Tibial nerve (tissue), 4 donors: ENCODE measurements at places on chromosomes 2 and 18.
A peak's percentile ranks its signal among the peaks of the same experiment; 100 is the strongest.

- DNase-seq, result no peak
These were observed 16.3 kb downstream of the DTNA start for GRCh38 chr18:34726286-34727004.

DNA sequence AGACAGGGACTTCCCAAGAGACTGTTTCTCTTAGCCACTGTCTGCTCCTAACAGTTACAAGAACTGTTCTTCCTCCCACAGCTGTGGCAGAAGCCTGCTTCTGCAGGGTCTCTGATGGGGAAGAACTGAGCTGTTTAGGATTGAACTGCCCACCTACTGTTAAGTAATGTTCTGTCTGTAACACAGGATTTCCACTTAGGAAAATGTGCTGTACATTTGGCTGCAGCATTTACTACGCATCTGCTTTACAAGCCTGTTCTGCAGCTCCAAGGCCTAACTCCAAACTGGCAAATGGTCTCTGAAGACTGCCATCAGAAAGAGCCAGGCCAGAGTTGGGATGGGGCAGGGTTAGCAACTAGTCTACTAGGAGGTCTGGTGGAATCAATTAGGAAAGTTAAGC, 87.8 kb upstream of the UPP2 start:
- DNase-seq, result no peak

DNA sequence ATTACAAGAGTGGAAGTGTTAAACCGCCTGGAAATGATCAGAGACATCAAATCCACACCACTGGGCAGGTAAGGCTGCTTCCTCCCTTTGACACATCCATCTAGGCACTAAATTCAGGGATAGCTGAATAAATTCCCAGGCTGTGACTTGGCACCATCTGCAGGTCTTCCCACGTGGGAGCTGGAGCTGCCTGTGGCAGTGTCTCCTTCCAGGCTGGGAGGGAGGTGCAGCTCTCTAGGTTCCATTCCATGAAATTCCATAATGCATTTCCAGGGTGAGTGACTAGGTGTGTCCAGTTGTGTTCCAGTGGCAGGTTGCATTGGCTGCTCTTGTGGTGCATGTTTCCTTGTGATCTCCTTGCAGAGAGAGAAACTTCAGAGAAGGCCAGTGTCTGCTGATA, 188.9 kb upstream of the CXCR4 start:
- DNase-seq, result no peak

DNA sequence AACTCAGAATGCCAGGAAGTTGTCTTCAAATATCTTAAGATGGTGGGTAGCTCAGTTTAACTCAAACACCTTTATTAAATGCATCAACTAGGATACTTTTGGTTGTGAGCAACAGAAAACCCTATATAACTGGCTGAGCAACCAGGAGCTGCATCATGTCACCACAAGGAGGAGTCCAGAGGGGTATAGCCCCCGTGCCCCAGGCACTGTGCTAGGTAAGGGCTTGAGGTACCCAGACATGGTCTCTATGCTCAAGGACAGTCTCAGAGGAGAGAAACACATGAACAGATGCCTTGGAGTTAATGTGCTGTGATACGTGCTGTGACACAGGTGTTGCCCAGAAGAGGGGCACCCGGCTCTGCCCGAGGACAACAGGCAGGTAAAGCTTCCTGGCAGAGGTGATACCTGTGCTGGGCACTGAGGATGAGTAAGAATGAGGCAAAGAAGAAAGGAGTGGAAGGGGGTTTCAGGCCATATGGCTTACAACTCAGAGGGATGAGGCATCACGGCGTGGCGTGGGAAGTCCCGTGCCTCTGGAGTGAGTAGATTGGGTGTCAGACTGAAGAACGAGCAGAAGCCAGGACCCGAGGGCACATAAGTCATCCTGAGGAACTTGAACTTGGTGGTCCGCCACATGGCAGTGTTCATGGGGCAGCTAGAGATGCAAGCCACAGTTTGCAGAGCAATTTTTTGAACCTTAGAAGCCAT, 32.0 kb upstream of the CAB39 start:
- no peak for DNase-seq

DNA sequence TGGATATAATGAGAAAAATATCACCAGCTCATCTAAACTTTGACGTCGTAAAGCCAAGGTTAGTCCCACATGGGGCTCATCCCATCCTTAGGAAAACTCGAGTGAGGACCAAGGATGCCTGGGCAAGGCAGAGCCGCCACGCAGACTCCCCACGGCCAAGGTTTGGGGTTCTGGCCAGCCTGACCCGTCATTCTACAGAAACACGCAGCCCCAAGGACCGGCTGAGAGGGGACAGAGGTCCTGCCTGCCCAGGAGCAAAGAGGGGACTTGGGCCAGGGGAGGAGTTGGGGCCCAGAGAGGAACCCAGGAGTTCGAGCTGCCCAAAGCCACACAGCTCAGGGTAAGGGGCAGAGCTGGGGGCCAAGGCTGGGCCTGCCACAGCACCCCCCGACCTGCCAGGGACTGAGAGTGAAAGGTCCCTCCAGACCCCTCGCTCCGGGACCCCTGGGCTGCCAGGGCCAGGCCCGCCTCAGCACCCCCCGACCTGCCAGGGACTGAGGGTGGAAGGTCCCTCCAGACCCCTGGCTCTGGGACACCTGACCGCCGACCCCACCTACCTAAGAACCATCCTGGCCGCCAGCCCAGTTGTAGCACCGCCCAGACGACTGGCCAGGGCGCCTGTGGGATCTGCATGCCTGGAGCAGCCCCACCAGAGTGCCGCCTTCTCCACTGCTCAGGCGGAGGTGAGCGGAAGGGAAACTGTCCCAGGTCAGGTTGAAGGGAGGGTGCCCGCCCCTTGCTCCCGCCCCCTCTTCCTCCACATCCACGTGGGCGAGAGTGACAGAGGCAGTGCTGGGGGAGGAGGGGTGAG, at the start of gene PDCD1:
TSS of gene PDCD1 (minus strand) at position 689 of the 811 bp plus-strand sequence. CDS start at position 633, 56 bp downstream.
- DNase-seq, result no peak

DNA sequence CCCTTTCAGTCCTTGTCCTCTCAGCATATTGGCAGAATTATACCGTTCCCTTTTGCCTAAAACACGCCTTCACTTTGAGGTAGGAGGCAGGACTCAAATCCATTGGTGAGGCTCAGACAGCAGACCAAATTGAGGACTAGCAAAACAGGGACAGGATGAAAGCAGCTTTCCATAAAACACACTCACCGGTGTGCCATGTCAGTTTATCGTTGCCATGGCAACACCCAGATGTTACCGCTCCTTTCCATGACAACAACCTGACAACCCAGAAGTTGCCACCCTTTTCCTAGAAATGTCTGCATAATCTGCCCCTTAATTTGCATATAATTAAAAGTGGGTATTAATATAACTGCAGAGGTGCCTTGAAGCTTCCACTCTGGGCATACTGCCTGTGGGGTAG, 730.4 kb downstream of the METTL4 start:
- DNase-seq, result no peak

GRCh38 chr2:142840436-142840835, 37.0 kb upstream of the KYNU start:
- no peak for DNase-seq

GRCh38 chr18:44298566-44298965, 382.1 kb upstream of the SETBP1 start:
- no peak for DNase-seq

DNA sequence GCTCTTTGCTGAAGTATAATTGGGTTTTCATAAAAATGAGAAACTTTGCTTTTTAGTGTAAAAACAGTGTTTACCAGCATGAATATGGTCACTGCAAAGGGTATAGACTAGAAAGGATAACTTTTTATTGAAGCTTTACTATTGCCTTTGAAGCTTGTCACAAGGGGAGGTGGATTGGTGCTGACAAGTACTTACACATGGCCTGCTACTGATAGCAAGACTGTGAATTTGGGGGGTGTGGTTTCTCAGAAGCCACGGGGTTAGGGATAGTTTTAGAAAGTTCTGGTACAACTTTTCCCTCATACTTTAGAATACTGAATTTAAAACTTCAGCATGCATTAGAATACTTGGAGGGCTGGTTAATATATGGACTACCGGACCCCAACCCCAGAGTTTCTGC, 294.1 kb downstream of the SOCS6 start:
- DNase-seq, result no peak

GRCh38 chr2:71929482-71929772, 218.2 kb downstream of the CYP26B1 start:
- DNase-seq, result no peak

DNA sequence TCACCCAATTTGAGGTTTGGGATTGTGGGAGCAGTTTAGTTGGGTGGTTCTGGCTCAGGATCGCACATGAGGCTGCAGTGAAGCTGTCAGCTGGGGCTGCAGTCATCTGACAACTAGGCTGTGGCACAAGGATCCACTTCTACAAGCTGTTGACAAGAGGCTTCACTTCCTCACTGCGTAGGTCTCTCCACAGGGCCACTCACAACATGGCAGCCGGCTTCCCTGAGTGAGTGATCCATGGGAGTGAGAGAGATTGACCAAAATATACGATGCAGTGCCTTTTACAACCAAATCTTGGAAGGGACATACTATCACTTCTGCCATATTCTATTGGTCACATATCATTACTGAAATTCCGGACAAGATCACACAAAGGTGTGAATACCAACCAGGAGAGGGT, 187.5 kb downstream of the DLGAP1 start:
- DNase-seq, result no peak

DNA sequence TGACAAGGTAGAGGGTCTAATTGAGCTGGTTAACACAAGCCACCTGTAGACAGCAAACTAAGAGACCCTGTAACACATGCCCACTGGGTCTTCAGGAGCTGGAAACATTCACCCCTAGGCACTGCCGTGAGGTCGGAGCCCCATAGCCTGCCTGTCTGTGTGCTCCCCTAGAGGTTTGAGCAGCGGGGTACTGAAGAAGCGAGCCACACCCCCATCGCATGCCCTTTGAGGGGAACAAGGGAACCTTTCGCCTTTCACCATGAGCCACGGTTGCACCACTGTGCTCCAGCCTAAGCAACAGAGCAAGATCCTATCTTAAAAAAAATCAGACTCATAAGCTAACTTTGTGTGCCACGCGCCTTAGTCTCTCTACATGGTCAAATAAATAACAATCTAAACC, 36.2 kb upstream of the RAB27B start:
- DNase-seq, result no peak

DNA sequence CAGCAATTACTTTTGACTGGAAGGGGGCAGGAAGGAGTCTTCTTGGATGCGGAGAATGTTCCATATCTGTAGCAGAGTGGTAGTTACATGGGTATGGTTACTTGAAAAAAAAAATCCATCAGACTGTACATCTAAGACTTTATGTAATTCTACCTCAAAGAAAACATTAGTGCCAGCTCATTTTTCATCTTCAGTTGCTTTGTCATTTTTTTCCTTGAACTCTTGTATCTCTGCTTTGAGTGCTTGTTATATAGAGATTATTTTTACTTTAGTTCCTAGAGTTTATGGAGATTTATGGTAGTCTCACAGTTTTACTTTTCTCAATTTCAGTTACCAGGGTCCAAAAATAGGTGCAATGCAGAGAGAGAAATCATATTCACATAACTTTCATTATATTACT, 60.0 kb upstream of the ITSN2 start:
- no peak for DNase-seq

DNA sequence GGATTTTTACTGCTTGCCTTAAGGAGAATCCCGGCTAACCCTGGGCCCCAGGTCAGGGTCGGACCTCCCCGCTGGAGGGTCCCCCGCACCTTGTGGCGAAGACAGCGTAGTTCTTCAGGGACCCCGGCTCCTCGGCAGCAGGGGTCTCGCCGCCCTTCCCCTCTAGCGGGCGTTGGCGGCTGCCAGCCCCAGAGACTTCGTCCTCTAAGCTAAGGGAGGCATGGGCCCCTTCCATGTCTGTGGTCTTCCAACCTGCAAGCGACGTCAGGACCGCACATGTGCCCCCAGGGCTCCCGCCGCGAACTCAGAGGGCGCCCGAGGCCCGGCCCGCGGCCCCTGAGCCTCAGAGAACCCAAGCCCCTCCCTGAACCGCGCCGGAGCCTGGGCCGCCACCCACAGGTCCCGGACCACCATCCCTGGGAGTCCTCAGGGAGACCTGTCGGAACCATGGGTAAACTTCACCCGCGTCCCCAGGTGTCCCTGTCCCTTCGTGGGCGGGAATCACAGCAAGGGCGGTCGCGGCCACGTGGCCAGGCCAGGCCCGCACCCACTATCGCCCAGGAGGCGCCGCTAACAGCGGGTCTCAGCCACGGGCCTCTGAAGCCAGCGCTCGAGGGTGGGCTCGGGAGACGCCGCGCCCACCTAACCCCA, 562 bp downstream of the ANKMY1 start:
- no peak for DNase-seq

DNA sequence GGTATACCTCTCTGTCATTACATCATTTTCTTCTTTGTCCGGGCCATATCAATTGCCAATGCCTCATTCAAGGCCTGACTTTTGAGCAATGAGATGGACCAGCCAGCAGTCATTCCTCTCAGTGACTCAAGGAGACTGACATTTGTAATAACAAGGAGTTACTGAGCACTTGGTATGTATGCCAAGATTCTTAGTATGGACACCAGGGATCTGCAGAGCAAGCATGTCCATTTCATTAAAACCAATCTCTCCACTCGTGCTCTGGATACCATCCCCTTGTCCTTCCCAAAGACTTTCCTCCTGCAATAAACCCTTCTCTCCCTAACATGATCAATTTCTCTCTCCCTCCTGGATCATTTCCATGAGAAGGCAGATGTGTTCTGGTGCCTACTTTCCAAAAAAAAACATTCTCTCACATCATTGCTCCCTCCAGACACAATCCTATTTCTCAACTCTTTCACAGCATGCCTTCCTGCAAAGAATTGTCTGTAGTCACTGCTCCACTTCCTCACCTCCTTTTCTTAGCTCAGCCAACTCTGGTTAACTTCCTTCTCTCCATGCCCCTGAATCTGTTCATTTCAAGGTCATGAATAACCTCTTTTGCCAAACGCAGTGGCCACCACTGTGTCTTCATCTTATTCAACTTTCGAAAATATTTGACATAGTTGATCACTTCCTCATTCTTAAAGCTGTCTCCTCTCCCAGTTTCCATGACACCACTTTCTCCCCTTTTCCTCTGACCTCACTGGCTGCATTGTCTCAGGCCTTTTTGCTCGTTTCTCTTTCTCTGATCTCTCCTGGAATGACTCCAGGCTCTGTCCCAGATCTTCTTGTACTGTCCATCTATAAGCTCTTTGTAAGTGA, 102.8 kb upstream of the CYP1B1 start:
- peak; percentile 53 for DNase-seq

- DNase-seq, result no peak
These were observed 81.3 kb downstream of the CERKL start for GRCh38 chr2:181575650-181576025.

- no peak for DNase-seq
These were observed 118.5 kb upstream of the HDAC4 start for GRCh38 chr2:239519089-239519920.

- DNase-seq, result no peak
These were observed 366.7 kb downstream of the NUP35 start for GRCh38 chr2:183490914-183491313.

- no peak for DNase-seq
These were observed 47.6 kb upstream of the STON1 start for GRCh38 chr2:48482313-48482712.

GRCh38 chr18:41457765-41458326, 497.2 kb upstream of the PIK3C3 start:
- DNase-seq, result no peak

GRCh38 chr2:10195278-10196109, 73.0 kb downstream of the RRM2 start:
- no peak for DNase-seq

GRCh38 chr2:204258890-204259289, 286.4 kb upstream of the PARD3B start:
- no peak for DNase-seq

GRCh38 chr2:30288561-30288960, 57.2 kb downstream of the LBH start:
- DNase-seq, result no peak

GRCh38 chr2:216971593-216971992, 111.7 kb upstream of the TNP1 start:
- DNase-seq, result no peak

GRCh38 chr18:29982218-29982617, 1060.3 kb downstream of the DSC3 start:
- DNase-seq, result no peak

- no peak for DNase-seq
These were observed 20.8 kb downstream of the RBMS1 start for GRCh38 chr2:160472839-160473251.
